Bronchus fibroblast of lung (primary cell): ENCODE measurements at places on chromosomes 5 and 9. TPM values are rescaled to one million over a fixed set of nuclear protein-coding genes. Genes with fewer than 3 reads are reported as not detected.

Gene C8G
- not detected in 2 replicates for total RNA-seq

Gene GDA
- total RNA-seq, result under 0.01 and 0.34 TPM in 2 replicates

Gene GRM6
- total RNA-seq, result not detected in 2 replicates

Gene LRRC70
- 0.17 and 0.30 TPM in 2 replicates for total RNA-seq

Gene FGD3
- not detected in 2 replicates for total RNA-seq

Gene CDC20B
- total RNA-seq, result not detected in 2 replicates
